Right kidney (tissue), 9 donors: ENCODE measurements at places on chromosomes 13 and 19.

- no peak for DNase-seq
Observed at GRCh38 chr19:34667349-34668076, 9.4 kb downstream of the SCGB2B2 start.

DNA sequence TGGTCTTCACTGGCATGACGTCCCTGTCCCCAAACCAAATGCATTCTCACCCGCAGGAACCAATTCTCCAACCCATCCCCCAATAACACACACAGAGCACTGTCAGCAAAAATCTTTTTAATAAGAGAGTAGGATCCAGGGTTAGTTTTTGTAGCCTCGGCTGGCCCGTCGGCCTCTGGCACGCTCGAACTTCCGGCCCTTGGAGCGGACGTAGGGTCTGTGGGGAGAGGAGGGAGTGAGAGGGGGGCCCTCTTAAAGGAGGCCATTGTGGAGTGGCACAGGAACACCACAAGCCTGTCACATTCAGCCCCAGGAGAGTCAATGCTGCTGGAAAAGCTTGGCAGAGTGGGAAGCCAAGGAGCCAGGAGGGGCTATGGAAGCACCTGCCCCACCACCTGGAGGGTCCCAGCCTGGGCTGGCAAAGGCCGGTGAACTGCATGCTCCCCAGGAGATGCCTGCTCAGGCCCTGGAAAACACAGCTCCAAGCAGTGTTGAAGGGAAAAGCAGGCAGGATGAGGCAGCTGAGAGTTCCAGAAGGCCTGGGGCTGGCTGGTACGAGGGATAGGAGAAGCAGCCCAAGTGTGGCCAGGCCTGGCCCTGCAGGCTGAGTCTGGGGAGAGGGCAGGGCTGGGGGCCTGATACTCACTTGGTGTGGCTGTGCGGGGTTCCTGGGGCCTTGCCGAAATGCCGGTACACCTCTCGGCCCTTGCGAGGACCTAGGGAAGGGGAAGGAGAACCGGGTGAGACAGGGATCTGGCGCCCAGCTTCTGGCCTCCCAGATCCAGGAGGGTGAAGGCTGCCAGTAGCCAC is 560 bp upstream of the FAM83E start:
- DNase-seq, result no peak

DNA sequence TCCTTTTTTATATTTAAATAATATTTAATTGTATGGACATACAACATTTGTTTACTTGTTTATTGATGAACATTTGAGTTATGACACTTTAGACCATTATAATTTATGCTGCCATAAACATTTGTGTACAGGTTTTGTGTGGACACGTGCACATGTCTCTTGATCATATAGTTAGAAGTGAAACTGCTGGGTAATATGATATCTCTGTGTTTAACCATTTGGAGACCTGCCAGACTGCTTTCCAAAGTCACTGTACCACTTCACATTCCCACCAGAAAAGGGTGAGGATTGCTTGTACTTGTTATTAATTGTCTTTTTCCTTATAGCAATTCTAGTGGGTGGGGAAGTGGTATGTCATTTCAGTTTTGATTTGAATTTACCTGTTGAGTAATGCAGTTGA is 145.6 kb upstream of the KLHL1 start:
- no peak for DNase-seq

- DNase-seq, result no peak
Observed at GRCh38 chr13:68007576-68007975, 777.4 kb upstream of the PCDH9 start.

DNA sequence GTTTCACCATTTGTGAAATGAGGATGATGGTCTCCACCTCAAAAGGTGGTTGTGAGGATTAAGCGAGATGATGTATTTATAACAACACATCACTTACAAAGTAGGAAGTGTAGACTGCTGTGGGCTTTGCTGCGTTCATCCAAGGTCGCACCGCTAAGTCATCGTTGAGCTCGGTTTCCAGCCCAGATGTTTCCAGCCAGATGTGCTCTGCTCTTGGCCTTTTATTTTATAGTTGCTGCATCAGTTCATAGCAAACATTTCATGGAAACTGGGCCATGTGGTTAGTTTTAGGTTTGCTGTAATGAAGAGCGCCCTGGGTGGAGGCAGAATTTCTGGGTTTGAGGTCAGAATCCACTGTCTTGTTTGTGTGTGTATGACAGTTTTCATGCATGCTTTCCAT is 76.5 kb upstream of the RNF113B start:
- no peak for DNase-seq

- DNase-seq, result no peak
Observed at GRCh38 chr19:12695997-12696365, 450 bp downstream of the FBXW9 start.

DNA sequence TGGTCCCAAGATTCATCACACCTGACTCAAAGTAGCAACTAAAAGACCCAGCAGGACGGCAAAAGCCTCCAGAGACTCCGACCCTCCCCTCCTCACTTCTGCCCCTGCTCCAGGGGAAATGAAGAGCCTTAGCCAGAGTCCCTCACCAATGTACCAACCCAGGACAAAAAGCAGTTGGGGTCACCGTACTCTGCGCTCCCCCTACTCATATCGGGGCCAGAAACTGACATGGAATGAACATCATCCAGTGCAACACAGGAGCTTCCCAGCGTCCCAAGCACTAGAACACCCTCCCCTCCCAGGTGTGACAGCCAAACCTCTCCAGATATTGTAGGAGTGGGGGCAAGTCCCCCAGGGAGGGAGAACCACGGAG is 1.7 kb downstream of the EEF2 start:
- no peak for DNase-seq

DNA sequence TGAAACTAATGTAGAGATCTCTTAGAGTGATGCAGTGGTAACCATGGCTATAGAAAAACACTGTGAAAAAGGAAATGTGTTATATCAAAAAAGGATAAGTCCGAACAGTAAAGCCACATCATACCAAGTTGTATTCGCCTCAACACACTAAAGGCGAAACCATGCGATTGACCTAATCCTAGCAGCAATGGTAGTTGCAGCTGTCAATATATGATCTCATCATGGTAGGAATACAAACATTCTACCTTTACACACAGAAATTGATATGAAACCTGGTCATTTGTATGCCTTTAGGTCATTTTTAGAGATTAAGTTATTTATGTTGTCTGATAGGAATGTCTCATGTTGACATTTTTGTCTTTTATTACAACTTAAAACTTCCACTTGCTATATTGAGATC is 271.9 kb downstream of the SLITRK6 start:
- DNase-seq, result no peak

DNA sequence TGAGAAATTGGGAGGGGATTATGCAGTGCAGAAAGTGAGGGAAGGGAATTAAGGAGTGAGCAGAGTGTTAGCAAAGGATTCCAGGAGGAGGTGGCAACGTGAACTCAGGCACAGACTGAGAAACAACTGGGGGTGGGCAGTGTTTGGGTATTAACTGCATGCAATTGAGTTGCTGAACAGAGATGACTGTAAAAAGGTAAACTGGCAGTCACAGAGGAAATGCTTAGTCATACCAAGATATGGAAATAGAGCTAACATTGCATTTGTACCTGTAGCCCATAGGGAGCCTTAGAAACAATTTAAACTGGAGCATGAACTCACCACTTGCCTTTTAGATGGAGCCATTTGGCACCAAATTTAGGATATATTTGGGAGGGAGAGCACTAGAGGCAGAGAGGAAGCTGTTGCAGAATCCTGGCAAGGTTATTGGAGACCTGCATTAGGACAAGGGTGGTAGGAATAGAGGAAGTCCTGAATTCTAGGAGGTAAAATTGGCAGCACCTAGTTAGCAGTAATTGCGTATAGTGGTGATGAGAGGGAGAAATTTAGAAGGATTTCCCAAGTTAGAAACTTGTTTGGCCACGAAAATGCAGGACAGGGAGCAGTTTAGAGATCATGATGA is 100.6 kb upstream of the FRY start:
- no peak for DNase-seq

- DNase-seq, result peak; percentile 66
Observed at GRCh38 chr19:10420444-10421239, at the start of gene PDE4A. PDE4A (plus strand) TSS chr19:10420538; CDS start chr19:10420765, 227 bp downstream.

DNA sequence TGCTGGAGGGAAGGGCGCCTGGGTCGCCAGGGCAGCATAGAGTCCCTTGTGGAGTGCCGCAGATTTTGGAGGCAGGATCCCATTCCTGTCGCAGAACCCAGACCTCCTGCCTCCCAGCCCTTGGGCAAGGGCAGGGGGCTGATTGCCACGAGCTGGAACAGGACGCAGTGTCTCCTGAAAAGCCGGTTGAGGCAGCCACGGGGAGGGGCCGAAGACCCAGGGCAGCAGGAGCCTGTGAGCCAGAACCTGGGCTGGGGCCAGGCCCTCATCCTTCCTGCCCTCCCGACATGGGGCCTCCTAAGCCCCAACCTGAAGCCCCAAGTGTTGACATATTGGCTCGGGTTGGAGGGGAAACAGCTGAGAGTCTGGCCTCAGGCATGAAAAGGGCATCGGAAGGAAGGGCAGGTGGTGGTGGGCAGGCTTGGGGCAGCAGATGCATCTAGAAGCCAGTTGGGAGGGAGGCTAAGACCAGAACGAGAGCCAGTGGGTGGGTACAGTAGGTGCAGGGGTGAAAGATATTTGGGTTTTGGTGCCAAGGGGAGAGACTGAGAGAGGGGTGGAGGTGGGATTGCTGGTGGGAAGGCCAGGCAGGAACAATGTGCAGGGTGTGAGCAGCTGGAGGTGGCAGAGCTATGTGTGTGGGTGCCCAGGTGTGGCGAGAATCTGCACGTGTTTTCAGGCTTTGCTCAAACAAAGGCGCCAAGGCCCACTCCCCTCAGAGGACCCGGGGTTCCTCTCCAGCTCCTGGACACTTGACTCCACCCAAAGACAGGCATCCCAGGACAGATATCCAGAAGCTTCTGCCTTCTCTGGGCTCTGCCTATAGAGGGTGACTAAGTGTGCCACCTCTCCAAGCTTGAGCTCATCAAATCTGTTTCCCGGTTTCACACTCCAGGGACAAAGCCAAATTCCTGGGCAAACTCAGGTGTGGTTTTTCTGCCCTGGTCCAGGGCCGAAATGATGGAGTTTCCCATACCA is 1.4 kb upstream of the SBSN start:
- DNase-seq, result no peak

DNA sequence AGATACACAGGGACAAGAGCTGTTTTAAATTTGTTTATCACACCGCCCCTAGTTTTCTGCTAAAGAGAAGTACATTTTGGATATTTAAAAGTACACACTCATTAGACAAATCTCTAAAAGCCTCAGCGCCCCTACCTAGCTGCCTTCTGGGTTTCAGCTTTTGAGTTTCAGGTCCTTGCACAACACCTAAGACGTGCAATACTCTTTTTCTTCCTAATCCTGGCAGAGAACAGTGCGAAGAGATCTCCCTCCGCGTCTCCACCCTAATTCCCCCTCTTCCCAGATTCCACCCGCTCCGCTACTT is 421 bp upstream of the KLF5 start:
- DNase-seq, result no peak

DNA sequence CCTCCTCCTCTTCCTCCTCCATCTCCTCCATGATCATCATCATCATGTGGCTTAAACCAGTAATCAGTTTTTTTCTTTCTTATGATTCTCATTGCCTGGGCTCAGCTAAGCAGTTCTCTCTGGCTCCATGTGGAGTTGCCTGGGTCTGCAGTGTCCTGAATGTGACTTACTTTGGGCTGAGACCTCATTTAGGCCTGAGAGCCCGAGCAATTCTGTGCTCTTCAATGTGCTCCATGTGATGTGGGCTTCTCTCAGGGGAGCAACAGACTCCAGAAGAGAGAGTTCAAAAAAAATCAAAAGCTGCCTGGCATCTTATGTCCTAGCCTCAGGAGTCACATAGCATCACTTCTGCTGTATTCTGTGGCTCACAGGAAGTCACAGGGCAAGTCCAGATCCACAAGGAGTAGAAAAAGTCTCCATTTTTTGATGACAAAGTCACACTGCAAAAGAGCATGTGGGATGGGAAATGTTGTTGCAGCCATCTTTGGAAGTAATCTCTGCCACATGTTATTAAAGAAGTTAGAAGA is 128.7 kb downstream of the MAB21L1 start:
- no peak for DNase-seq

GRCh38 chr13:35792021-35792420 is 315.5 kb upstream of the MAB21L1 start:
- DNase-seq, result no peak

- DNase-seq, result peak; percentile 26
Observed at GRCh38 chr13:111630406-111630805, 310.0 kb downstream of the TEX29 start.

DNA sequence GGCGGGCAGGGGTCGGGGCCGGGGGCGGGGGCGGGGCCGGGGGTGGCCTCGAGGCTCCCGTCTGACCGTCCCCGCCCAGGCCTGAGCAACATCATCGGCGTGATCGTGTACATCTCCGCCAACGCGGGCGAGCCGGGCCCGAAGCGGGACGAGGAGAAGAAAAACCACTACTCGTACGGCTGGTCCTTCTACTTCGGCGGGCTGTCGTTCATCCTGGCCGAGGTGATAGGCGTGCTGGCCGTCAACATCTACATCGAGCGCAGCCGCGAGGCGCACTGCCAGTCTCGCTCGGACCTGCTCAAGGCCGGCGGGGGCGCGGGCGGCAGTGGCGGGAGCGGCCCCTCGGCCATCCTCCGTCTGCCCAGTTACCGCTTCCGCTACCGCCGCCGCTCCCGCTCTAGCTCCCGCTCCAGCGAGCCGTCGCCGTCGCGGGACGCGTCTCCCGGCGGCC is 9.4 kb upstream of the CACNG6 start:
- DNase-seq, result peak; percentile 67

DNA sequence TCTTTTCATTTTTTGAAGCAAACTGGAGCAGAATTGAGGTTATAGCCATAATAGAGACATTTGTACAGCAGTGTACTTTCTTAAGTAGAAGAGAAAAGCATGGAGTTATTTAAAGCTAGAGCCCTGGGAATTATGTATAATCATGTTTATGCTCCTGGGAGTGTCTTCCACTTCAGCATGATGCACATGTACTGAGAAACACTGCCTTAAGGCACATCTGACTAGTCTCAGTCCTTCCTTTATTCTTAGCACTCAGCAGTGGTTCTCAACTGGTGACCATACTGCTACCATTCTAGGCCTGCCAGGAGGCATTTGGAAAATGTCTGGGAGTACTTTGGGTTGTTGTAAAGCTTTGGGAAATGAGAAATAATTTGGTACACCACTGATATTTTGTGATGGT is 45.8 kb downstream of the VWA8 start:
- no peak for DNase-seq

- no peak for DNase-seq
Observed at GRCh38 chr19:32333227-32333626, 12.2 kb upstream of the ZNF507 start.

DNA sequence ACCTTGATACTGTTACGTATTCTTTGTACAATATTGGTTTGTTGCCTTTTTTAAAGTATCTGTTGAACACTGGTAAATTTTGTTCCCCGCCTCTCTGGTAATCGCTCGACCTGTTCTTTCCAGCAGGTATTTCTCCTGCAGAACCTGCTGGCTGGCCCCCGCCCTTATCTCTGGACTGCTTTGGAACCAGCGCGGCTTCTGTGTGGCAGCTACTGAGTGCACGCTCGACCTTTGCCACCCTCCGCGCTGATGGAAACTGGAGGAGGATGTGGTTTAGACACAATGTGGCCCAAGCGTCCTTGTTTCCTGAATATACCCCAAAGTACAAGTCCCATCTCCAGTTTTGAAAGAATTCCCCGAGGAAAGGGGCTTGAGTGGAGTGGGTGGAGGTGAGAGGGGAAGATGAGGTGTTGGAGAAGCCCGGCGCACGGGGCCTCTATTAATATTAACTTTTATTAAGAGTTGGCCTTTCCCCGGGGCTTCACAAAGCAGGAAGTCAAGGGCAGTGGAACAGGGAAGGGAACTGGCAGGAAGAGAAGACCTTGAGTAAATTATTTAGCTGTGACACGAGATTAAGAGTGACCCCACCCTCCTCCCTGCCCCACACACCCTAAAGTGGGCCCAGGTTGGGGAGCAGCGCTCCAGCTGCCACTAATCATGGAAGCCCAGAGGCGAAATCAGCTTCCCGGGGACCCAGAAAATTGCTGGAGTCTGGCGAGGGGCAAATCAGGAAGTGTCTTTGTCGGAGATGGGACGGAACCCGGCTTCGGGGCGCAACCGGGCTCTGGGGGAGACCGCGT is 16.0 kb downstream of the CDX2 start:
- peak; percentile 39 for DNase-seq
